Activated T-cell treated with anti-CD3 and anti-CD28 coated beads, Interleukin-2, amount 50 U/mL, for 24 hours (primary cell): ENCODE measurements at places on chromosomes 1 and 21.

- peaks cover 13% of the 10 kb centered on the region for H3K4me1 ChIP-seq
- DNase-seq = no peak
- H3K36me3 ChIP-seq = no peaks in the 10 kb centered on the region
- H3K27me3 ChIP-seq = peaks cover 15% of the 10 kb centered on the region
These were observed 17.5 kb downstream of the RHOU start for GRCh38 chr1:228752675-228753265.

DNA sequence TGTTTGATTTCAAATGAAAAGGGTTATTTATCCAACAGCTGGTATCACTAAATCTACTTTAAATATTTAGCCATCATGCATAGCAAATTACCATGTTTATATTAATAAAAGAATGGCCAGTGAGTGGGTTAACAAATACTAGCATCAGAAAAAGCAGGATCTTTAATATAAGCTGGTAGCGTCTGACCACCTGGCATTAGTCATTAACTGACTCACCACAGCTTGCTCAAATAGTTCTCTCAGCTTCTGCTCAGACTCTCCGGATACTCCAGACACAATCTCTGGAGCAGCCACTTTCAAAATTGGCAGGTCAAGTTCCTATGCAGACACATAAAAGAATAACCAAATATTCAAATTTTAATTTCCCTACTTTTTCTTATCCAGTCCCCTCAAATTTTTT lies 29.6 kb downstream of the NVL start:
- peaks cover 93% of the 10 kb centered on the region for H3K36me3 ChIP-seq
- H3K27me3 ChIP-seq = no peaks in the 10 kb centered on the region
- no peak for DNase-seq
- H3K27ac ChIP-seq = no peak overlapping the region
- no peak overlapping the region for H3K4me3 ChIP-seq
- H3K4me1 ChIP-seq = no peaks in the 10 kb centered on the region

- no peak overlapping the region for H3K27ac ChIP-seq
- peaks cover 47% of the 10 kb centered on the region for H3K4me1 ChIP-seq
- no peak for DNase-seq
- H3K36me3 ChIP-seq = peaks cover 2% of the 10 kb centered on the region
- no peak overlapping the region for H3K4me3 ChIP-seq
These were observed 1.4 kb downstream of the RNF11 start for GRCh38 chr1:51237351-51238033.

- H3K27ac ChIP-seq = no peak overlapping the region
- no peaks in the 10 kb centered on the region for H3K36me3 ChIP-seq
- no peak for DNase-seq
- H3K4me1 ChIP-seq = peaks cover 24% of the 10 kb centered on the region
These were observed 633.3 kb downstream of the PTPRC start for GRCh38 chr1:199272139-199272544.

DNA sequence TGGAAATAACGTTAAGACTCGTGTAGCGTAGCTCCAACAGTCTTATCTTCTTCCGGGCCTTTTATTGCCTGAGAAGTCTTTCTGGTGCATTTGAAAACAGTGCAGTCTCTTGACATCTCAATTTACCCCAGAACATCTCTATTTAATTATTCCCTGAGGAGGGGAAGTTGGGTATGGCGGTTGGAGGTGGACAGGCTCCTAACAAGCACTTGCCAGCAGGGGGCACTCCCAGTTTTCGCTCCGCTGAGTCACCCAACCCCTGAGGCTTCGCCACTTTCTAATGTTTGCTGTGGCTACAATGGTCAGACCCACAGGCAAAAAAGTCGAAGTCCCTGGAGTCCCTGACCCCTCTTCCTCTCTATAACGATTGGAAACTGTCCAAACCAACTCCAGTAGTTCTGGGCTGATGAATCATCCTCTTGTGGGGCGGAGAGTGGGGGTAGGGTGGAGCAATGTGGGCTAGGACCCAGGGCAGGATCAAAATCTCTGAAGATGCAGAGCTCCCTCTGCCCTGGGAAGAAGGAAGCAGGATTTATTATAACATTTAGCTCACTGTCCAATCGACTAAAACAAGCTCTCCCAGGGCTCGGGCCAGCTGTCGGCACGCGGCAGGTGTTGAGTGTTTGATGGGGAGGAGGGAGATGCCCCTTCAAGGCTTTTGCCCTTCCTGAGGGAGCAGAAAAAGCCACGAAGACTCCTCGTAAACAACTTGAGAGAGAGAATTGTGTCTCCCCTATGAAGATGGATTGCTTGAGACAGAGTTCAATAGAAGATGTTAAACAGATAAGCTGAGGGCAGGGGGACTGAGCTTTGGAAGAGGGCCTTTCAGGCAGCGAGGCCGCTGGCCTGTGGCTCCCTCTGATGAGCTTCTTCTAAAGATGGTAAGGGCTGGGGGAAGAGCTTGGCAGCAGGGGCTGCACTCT lies 85.7 kb downstream of the BRINP2 start:
- H3K27ac ChIP-seq = no peak overlapping the region
- H3K4me1 ChIP-seq = no peaks in the 10 kb centered on the region

DNA sequence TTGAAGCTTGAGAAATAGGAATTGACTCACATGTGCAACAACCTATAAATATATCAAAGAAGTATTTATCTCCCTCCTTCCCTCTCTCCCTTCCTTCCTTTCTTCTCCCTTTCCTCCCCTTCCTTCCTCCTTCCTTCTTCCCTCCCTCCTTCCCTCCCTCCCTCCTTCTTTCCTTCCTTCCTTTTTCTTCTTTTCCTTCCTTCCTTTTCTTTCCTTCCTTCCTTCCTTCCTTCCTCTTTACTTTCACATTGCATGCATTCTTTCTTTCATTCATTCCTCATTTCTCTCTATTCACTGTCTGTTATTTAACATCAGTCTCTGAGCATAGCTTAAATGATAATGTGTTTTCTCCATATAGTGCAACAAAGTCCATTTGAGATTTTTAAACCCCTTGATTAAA lies 214.2 kb downstream of the CHRM3 start:
- no peak overlapping the region for H3K27ac ChIP-seq
- H3K4me3 ChIP-seq = no peak overlapping the region
- no peak for DNase-seq
- H3K36me3 ChIP-seq = no peaks in the 10 kb centered on the region

DNA sequence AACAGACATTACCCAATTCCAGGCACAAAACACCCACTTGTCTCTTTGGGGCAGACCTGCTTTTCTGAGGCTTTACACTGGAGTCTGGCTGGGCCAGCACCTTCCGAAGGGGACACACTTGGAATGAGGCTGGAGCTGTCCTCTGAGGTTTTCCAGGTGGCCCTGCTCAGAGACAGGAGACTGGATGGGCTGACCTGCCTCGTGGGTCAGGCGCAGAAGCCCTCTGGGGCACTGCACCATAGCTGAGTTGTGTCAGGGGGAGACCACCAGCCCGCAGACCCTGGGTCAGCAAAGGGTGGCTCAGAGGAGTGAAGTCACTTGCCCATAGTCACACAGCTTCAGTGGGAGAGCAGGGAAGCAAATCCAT lies 1.8 kb downstream of the SH2D5 start:
- H3K27ac ChIP-seq = no peak overlapping the region
- H3K36me3 ChIP-seq = peaks cover 5% of the 10 kb centered on the region
- peaks cover 25% of the 10 kb centered on the region for H3K4me1 ChIP-seq
- H3K27me3 ChIP-seq = peaks cover 38% of the 10 kb centered on the region
- peak; percentile 29 for DNase-seq
- H3K4me3 ChIP-seq = peak overlapping the region; percentile 70

DNA sequence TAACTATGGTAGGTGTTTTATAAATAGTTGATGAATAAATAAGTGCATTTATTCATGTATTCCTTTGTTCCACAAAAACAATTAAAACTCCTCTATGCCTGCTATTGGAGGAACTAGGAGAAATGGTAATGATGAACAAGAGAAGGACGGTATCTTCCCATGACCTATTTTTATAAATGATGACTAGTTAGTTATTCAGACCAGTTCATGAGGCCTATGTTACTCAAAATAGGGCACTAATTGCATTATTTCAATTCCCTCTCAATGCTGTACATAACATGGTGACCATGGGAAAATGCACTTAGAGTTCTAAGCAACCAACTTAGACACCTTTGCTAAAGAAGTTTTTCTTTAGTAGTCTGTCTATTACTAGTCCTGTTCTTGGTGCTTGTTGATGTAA lies 53.1 kb downstream of the XCL1 start:
- peaks cover 14% of the 10 kb centered on the region for H3K4me1 ChIP-seq
- H3K36me3 ChIP-seq = no peaks in the 10 kb centered on the region
- H3K27me3 ChIP-seq = peaks cover 21% of the 10 kb centered on the region
- H3K4me3 ChIP-seq = no peak overlapping the region

- no peaks in the 10 kb centered on the region for H3K4me1 ChIP-seq
- DNase-seq = no peak
- H3K27me3 ChIP-seq = peaks cover 29% of the 10 kb centered on the region
- no peaks in the 10 kb centered on the region for H3K36me3 ChIP-seq
These were observed 9.2 kb upstream of the HOOK1 start for GRCh38 chr1:59805554-59805953.
